ENCODE measurements at places on chromosomes 7 and 10.

- no peak for DNase-seq
Observed at GRCh38 chr7:1609023-1609422, 39.2 kb upstream of the PSMG3 start.

GRCh38 chr7:113768387-113768786, 150.4 kb downstream of the PPP1R3A start:
- no peak for DNase-seq

DNA sequence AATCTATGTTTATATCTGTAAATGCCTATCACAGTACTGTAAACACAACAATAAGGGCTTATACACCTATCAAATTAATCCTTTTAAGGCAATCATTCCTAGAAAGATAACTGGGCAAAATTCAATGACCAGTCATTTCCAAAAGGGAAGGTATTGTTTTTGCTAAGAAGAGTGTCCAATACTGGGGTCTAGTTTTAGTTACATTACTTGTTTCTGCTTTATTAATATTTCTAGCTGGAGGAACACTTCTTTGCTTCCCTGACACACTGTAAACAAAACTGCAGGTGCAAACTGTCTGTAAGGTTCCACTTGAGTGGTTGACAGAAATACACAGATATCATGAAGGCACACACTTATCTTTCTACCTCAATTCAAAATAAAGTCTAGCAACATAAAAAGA, 84.2 kb upstream of the FAM133B start:
- DNase-seq, result no peak

DNA sequence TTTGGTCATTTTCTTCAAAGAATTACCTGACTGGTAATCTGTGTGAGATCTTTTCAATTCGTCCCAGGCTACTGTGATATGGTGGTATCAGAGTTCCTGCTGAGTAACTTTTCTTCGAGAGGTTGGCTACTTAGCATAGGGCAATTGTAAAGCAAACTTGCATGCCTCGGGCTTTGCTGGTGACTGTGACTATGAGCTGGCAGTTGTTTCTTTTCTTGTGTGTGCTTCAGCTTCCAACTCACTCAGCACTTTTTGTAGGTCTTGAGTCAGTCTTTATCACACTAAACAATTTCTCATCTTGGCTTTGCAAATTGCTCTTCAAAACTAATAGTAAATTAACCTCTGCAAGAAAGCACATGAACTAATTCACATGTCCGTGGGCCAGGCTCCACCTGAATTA, 44.3 kb downstream of the PRR15 start:
- no peak for DNase-seq

- DNase-seq, result no peak
Observed at GRCh38 chr10:54800741-54801421, at the start of gene PCDH15. TSS of gene PCDH15 (minus strand) at chr10:54801231. CDS start at chr10:54664262, 136,969 bp downstream.

GRCh38 chr7:113331155-113331898, 213.0 kb upstream of the SMIM30 start:
- no peak for DNase-seq

GRCh38 chr7:100604976-100605911, 3.1 kb downstream of the PCOLCE start:
- no peak for DNase-seq

GRCh38 chr7:16719699-16720098, 33.9 kb upstream of the TSPAN13 start:
- DNase-seq, result no peak

DNA sequence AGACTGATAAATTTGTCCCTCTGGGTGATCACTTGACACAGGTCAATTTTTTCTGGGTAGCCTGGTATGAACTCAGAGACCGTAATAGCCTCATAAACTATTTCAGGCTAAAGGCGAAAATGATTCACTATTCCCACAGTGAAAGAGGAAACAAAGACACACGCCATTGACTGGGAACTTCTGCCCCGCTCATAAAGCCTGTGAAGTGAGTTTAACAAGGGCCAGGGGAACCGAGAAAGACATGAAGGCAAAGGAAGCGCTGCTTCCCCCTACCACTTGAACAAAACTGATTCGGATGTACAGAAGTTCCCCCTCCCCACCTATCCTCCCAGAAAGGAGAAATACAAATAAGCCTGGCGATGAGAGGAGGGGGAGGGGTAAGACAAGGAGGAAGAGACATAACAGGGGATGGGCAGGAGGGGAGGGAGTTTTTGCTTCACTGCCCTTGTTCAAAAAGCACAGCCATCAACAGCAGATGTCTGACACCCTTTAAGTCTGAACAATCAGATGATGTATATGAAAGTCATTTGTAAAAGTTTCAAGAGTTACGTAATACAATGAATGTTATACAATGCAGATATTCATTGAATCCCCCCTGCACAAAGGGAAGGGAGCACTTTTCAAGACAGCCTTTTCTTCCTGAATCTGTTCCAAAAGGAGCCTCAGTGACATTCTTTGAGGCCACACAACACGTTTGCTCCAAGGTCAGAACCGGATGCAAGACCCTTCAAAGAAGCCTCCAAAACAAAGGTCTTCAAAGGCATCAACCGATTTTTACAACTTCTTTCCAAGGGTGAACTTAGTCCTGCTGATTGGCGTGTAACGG, 734 bp downstream of the ABCB4 start:
- no peak for DNase-seq

GRCh38 chr10:30558411-30558810, 71.1 kb downstream of the LYZL2 start:
- DNase-seq, result no peak

DNA sequence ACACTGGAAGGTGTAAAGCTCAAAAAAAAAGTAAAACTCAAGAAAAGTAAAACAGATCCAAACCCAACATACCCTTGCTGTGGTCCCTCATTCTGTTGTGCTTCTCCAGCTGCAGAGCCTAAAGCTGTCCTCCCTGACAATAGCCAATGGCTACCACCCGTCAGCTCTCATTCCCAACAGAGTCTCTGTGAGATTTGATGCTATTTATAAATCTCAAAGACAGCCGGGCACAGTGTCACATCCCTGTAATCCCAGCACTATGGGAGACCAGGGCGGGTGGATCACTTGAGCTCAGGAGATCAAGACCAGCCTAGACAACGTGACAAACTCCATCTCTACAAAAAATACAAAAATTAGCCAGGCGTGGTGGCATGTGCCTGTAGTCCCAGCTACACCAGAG, 116.0 kb downstream of the KMT2E start:
- DNase-seq, result no peak

GRCh38 chr7:145106001-145106400, 270.1 kb upstream of the TPK1 start:
- DNase-seq, result no peak

GRCh38 chr7:120724448-120724847, 133.5 kb downstream of the TSPAN12 start:
- DNase-seq, result no peak

DNA sequence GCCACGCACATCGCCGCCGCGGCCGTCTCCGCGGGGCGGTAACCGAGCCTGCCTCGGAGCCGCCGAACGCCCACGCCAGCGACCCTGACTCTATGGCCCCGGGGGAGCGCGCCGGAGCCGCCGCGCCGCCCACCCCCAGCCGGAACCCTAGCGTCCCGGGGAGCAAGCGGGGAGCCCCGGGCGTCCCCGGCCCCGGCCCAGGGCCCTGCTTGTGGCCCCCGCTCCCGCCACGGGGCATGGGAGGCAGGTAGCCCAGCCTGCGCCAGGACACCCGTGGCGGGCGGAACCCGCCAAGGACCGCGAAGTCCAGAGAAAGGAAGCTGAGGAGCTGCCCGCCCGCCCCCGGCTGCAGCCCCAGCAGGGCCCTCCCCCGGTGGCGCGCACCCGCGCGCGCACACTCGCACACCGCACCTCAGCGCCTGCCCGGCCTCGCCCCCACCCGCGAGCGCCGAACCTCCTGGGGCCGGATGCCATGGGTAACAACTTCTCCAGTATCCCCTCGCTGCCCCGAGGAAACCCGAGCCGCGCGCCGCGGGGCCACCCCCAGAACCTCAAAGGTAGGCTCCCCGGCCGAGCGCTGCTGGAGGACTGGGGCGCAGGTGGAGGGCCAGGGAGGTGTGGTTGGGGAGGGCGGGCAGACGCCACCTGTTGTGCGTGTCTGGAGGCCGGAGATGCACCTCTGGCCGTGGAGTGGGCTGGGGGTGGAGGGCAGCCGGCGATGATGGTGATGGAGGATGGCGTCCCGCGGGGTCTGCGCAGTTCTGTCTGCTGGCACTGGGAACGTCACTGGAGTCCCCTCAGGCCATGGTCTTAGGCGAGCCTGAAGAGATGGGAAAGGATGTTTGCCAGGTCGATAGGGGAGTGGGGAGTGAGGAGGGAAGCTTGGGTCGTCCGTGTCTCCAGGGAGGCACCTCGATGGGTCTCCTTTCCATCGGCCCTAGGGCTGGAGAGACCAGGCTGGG, 692 bp downstream of the NEURL1 start:
- no peak for DNase-seq

GRCh38 chr10:43194266-43194665, 56.0 kb downstream of the CSGALNACT2 start:
- no peak for DNase-seq

GRCh38 chr7:69256634-69257081, 341.6 kb upstream of the AUTS2 start:
- no peak for DNase-seq

DNA sequence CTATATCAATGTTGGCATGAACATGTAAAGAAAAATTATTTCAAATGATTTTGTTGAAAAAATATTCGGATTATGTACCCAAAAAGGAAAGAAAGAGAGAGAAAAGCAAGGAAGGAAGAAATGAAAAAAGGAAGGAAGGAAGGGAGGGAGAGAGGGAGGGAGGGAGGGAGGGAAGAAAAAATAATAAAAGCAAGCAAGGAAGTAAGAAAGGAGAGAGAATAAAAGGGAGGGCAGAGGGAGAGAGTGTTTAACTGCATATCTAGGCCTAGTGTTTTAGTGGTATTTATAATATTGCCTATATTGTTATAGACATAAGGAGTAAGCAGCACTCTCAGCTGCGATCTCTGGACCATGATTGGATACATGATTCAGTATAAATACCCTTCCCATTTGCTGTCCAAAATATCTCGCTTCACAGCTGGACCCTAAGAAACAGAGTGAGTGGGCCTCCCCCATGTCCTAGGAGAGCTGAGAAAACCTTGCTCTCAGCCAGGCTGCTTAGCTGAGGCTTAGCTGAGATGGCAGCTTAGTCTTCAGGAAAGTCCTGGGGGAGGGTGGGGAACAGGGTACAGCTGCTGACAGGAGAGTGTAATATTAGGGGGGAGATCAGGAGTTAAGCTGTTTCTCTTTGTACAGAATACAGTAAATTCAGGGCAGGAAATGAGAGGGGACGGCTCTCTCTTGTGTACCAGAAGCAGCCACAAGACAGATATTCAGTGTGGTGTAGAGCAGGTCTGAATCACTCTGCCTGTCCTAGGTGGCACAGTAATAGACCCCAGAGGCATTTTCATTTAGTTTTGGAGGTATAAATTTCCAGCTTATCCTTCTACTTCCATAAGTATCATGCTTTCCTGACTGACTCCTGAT, 66.8 kb upstream of the TARP start:
- DNase-seq, result no peak

GRCh38 chr7:135710417-135711138, 17.4 kb downstream of the SLC13A4 start:
- DNase-seq, result no peak

DNA sequence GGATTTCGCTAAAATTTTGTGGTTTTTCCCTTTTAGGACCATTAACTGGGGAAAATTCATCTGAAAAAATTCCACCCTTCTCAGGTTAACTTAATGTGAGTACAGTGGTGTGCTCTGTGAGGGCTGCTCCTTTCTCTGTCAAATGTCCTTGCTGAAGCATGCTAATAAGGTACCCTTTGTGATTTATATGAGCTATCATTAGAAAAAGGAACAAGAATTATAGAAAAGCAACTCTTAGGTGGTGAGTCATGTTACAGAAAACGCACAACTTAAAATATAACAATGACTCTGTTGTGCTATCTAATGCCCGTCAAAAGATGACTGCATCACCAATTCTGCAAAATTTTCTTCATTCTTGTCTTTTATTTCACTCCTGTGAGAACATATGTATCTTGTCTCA, 162.0 kb upstream of the MAGI2 start:
- DNase-seq, result no peak

GRCh38 chr7:92758796-92759431, 77.5 kb downstream of the CDK6 start:
- DNase-seq, result no peak

DNA sequence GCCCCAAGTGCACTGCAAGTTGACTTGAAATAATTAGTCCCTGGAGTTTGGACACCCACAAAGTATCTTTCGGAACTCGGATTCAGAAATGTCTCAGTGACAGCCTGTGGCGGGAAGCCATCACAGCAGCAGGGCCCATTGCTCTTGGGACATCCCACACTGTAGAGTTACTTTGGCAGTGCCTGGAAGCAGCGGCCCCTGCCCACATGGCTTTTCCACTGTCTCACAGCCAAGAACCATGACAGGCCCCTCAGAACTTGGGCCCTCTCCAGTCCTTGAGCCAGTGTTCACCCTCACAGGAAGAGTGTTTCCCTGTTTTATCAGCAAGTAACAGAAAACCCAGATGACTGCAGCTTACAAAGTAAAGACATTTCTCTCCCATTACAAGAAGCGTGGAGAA, 477.0 kb upstream of the GALNT17 start:
- no peak for DNase-seq

DNA sequence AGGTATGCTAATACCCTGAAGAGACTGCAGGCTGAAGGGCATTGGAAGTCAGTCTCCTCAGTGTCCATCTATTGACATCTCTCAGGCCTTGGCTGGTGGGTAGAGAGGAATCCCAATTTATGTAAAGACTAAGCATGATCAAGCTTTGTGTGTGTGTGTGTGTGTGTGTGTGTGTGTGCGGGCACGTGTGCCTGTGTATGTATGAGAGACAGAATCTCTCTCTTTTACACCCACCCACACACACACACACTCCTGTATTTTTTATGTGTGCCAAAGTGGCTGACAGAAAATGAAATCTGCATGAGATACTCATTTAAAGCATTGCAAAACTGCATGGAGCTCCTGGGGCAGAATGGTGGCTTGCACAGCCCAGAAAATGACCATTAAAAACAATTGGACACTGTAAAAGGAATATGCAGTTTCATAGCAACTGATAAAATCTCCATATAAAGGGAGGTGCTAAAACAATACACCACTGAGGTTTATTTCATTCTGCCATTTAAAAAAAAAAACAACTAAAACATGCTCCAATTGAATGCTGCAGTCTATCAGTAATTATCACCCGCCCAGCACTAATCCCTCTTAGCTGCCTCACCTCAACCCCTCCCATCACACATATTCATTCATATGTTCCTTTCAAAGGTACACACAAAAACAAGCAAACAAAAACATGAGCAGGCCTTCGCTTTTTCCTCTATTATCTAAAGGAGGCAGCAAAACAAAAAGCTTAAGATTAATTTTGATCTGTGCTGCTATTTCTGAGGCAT, 385.0 kb downstream of the KCNMA1 start:
- DNase-seq, result no peak

- no peak for DNase-seq
Observed at GRCh38 chr10:28722065-28722803, 44.9 kb downstream of the BAMBI start.

GRCh38 chr7:101333912-101334311, 12.3 kb upstream of the IFT22 start:
- DNase-seq, result no peak

DNA sequence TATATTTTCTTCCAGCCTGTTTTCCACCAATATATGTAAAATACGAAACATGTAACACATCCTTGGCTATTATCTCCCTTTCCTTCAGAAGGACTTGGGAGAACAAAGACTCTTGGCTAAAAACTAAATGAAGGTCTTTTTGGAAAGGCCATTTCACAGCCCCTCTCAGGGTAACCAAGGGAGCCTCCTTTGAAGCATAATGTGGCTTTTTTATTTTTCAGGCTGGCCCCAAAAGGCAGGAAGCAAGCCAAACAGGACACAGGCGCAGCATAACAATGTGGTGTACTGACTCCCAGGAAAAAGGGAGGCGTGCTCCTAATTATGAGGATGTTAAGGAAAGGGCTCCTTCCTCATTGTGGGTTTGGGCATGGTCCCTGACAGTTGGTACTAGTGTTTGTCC, 30.3 kb upstream of the CCSER2 start:
- no peak for DNase-seq
